ENCODE measurements at places on chromosomes 2 and 18.
A peak's percentile ranks its signal among the peaks of the same experiment; 100 is the strongest.

GRCh38 chr18:57015451-57015850 is 131.4 kb upstream of the BOD1L2 start:
- no peak for DNase-seq

- DNase-seq = no peak
These were observed 249.1 kb upstream of the RBMS1 start for GRCh38 chr2:160742667-160743066.

DNA sequence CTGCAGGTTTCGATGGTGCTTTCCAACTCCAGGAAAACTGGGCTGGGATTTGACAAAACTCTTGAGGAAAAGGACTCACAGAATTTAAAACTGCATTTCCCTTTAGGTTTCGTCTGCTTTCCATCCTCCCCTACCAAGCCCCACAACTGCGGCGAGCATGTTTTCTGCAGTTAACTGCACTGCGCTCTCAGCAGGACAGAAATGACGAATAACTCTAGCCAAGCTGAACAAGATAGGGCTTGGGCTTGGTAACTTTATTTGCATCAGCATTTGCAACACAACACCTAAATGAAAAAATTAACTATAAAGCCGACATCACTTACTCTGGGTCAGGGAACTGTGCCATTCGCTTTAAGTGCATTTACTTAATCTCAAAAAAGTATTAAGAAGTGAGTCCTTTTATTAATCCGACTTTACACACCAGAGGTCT is 669 bp upstream of the PIKFYVE start:
- peak; percentile 36 for DNase-seq

DNA sequence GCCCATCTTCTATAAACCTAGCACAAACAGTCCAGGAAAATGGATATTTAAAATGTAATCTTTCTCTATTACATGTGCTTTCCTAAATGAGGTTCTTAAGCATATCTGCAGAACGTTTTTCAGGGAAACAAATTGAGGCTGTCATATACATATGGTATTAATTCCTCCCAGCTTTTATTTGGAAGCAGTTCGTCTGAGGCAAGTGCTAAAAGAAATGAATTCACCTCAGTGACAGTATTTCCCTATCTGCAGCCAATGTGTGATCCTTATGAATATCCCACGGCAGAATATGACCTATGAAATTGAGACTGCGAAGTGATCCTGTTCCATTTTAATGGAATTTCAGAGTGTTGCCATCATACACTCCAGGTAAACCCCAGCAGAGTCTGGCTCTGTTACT is 7.1 kb downstream of the MYOM1 start:
- DNase-seq = no peak

- DNase-seq = no peak
These were observed 166.5 kb downstream of the ASB1 start for GRCh38 chr2:238593236-238593635.

DNA sequence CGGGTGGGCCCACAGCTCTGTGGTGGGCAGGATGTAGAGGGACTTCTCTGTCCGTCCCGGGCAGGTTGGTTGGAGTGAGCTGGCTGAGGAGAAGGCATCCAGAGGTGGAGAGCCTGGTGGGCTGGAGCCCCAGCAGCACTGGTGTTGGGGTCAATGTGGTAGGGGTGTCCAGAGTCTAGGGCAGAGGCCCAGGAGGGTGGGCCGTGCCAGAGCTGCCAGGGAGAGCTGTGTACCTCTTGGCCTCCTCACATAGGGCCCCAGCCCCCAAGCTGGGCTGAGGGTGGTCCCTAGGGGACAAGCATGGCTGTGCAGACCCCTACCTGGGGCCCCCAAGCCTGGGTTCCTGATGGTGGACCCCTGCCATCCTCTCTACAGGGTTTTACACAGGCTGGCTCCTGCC is 16.0 kb downstream of the ANO7 start:
- DNase-seq = no peak

DNA sequence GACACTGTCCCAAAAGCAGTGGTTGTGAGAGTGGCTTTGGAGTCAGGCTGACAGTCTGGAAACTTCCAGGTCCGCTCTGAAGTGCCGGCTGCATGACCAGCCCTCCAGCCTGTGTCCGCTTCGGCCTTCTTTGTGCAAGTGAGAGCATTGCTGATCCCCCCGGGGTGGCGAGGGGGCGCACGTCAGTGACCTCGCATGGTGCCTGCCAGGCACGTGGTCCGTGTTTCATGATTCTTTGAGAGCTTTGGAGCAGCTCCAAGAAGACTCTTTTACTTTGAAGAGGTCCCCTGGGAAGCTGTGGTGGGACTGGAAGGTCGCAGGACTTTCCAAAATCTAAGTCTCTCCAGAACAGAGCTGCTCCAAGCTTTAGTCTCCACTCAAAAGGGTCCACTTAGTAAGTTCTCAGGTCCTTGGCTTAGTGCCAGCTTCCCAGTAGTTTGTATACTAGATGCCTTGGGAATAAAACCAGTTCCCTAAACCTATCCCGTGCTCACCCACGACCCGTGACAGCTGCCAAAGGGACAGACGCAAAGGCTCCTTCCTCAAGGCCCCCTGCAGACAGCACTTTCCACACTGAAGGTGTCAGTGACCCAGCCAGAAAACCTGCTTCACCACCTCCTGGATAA is 68.8 kb downstream of the ADI1 start:
- no peak for DNase-seq

- DNase-seq = no peak
These were observed 238.0 kb upstream of the DOK6 start for GRCh38 chr18:69162649-69163048.

DNA sequence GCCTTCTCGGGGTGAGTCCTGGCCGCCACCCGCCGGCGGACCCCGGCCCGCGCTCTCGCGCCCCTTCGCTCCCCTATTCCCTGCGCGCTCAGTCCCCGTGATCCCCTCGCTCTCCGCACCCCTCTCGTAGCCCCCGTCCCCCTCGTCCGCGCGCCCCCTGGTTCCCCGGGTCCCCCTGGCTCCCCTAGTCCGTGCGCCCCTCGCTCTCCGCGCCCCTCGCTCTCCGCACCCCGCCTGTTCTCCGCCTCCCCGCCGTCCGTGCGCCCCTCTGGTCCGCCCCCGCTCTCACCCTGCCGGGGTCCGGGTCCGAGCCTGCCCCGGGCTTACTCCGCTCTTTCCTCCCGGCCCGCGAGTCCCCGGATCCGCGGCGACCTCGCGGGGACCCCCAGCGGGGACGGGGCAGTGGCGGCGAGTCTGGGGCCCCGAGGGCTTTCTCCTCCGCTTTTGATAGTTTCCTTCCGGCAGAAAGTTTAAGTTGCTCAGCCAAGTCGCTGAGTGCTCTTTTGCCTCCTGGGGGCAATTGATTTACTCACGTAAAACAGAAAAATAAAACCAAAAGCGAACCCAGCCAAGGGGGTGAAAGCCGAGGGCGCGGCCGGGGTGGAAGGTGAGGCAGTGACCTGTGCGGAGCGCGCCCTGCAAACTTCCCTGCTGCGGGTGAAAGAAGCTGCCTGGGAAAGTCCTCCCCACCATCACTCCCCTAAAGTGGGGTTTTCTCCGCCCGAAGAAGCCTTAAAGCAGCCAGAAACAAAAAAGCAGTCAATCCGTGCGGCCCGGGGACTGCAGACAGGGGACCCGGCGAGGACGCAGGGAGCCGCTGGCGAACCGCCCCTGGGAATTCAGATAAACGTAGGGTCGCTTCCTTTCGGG is 568 bp downstream of the RAB31 start:
- no peak for DNase-seq

- DNase-seq = no peak
These were observed 56.4 kb upstream of the LRRC30 start for GRCh38 chr18:7174344-7175095.

GRCh38 chr2:58553522-58553921 is 312.4 kb upstream of the FANCL start:
- DNase-seq = no peak

Measured in stimulated activated CD4-positive, alpha-beta T cell treated with anti-CD3 and anti-CD28 coated beads, Interleukin-2, amount 100 ng/mL, for 48 hours (primary cell).